Neural crest cell (in vitro differentiated cells): ENCODE measurements at places on chromosomes 12 and 14.

DNA sequence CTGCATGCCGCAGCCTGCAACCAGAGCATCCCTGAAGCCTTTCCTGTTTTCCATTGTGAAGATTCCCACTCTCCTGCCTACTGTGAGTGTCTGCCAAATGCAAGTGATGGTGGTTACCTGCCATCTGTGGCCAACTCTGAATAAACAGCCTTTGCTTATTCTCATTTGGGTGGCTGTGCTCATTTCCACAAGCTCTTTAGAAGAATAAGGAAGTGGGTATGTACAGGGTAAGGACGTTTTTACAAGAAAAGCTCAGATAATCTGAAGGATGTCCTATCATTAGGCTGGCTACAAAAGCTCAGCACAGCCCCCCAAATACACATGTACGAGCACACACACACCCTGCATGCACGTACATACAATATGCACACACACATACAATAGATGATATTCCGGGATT lies 7.3 kb upstream of the RNASE1 start:
- no peak for DNase-seq

GRCh38 chr14:100076133-100076532 lies 10.9 kb downstream of the EVL start:
- no peak for DNase-seq

DNA sequence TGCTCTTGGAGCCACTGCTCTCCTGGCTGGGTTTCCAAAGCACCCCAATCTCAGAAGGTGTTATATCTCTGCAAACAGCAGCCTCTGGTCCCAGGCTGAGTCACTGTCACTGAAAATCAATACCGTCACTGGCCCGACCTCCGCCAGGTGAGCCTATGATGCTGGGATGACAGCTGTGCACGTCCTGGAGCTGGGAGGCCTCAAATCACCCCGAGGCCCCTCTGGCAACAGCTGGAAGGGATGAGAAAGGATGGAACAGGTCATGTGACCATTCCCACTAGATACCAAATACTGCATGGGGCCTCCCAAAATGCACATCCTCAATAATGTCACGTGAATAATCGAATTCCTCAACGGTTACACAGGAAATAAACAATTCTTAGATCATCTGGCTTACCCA lies 190.8 kb downstream of the TTC7B start:
- DNase-seq = no peak

GRCh38 chr14:39416072-39416471 lies 16.2 kb downstream of the FBXO33 start:
- no peak for DNase-seq

- DNase-seq = no peak
These were observed 181.3 kb downstream of the ZFP36L1 start for GRCh38 chr14:68611599-68611998.

DNA sequence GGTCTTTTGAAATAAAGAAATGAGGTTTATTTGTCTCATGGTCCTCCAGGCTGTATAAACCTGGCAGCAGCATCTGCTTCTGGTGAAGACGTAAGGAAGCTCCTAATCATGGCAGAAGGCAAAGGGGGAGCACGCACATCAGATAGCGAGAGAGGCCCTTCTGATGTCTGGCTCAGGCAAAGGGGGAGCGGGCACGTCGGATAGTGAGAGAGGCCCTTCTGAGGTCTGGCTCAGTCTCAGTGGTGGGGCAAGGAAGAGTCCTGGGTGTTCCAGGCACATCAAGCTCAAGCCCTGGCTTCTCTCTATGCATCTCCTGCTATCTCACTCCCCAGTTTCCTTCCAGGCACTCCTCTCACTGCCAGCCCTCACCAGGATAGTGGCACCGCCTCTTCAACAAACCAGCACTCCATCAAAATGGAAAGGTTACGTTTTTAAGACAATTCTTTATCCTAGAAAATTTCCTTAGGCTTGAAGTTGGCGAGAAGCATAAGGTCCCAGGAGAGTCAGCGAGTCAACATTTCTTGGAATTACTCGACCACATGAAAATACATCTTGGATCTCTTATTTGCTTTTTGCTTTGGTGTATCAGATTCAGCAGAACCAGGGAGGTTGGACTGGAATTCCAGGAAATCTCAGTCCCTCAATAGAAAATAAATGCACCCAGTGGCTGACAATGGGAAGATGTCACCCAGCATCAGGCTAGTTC lies 189.6 kb upstream of the TMEM132C start:
- DNase-seq = no peak

- DNase-seq = no peak
These were observed 116.6 kb upstream of the NPAS3 start for GRCh38 chr14:32821964-32822653.

DNA sequence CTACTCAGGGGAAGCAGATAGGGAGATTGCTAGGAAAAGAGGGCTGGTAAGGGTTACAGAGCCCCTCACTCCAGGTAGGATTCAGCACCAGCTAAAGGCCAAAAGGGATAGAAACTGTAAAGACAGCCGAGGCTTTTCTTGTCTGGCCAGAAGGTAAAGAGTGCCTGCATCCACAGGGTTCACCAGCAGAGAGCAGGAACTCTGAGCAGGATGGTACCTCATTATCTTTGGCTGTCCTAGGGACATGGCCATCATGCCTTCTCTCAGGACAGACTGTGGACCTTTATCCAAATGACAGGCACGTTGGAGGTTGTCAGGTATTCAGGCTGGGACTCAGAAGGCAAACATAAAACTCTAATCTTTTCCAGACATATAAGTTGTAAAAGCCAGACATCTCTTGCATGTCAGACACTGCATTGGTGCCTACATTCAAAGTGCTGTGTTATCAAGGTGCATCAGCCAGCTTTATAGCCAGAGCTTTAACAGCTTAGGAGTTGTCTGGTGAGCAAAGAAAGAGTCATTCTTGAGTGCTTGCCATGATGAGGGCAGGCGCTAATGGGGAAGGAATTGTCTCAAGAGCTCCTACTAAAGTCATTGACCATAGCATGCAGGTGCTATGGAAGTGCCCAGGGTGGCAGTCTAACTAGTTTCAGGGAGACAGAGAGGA lies 89.5 kb downstream of the PELI2 start:
- no peak for DNase-seq
